ENCODE measurements at places on chromosomes 6 and 20. TPM values are rescaled to one million over a fixed set of nuclear protein-coding genes. Genes with fewer than 3 reads are reported as not detected.

BMP5 gene
- 2.6 TPM for total RNA-seq

SAMD10 gene
- total RNA-seq: 2.3 TPM

MYBL2 gene
- 0.66 TPM for total RNA-seq

EPHA7 gene
- total RNA-seq: 0.17 TPM

BPIFB2 gene
- not detected for total RNA-seq

DPPA5 gene
- not detected for total RNA-seq

OPN5 gene
- not detected for total RNA-seq

Data from subcutaneous adipose tissue (tissue), 4 donors.